Activated T-cell treated with anti-CD3 and anti-CD28 coated beads for 24 hours (primary cell): ENCODE measurements at places on chromosomes 2 and 18.
A peak's percentile ranks its signal among the peaks of the same experiment; 100 is the strongest.

DNA sequence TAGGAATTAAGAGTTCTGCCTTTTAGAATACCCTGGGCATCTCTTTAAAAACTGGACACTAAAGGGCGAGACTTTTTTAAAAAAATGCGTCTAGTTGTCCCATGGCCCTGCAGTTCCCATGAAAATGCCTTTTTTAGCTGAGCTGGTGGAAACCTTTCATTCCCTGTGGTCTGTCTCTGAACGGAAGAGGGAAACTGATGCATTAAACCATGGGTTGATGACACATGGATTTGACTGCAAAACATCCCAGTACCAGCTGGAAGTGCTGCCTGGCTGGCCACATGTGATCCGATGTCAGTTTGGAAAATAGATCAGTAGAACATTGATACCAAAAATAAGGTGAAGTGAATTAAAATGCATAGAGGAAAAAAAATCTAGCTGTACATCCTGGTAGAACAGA is 129.2 kb downstream of the MYO1B start:
- no peak for DNase-seq

DNA sequence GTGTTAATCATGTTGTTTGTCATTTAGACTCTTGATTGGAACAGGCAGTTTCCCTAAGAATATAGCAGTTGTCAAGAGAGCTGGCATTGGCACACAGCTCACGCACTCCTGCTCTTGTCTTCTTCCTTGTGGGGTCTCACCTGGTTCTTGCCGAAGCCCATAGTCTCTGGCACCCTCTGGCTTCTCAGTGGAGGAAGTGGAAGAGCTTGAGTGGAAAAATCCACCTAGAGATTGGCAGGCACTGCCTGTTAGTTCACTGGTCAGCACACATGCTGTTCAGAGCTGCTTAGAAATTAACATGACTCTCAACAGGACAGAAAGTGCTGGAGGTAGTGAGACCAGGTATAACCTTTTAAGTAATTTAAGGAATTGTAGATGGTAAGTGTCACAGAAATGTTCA is 28.3 kb downstream of the SCTR start:
- DNase-seq, result no peak

DNA sequence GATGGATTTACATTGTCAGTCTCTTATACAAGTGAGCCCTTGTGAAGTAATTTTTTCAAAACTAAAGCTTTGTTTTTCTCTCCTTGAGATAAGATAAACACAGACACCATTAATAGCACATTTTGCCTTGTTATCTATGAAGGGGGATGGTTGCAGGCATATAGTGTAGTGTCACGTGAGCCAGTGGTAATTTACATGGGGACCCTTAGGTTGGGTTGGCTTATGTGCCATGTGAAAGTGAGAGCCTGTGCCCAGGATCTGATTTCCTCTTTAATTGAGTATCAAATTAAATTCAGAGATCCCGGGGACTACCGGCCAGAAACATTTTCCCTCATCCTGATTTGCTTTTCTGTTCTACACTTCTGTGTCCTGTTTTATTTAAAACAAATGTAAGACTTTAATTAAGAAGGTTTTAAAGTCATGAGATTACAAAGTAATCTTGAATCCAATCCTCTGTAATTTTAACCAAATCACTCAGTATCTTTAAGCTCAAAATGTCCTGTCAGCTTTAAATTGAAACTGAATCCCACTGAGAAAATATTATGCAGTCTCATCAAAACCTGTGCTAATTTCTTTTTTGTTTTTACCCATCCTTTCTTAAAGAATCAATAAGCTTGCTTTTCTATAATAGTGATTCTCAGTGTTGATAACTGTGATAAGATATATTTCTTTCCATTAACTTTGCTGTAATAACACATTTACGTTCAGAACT is 63.8 kb downstream of the PTPRM start:
- no peak for DNase-seq

GRCh38 chr2:217837530-217837929 is 165.3 kb downstream of the TNS1 start:
- DNase-seq, result no peak

- no peak for DNase-seq
Observed at GRCh38 chr2:196534495-196534894, 105.0 kb upstream of the CCDC150 start.

GRCh38 chr2:36785179-36785795 is 88.8 kb downstream of the VIT start:
- peak; percentile 60 for DNase-seq

DNA sequence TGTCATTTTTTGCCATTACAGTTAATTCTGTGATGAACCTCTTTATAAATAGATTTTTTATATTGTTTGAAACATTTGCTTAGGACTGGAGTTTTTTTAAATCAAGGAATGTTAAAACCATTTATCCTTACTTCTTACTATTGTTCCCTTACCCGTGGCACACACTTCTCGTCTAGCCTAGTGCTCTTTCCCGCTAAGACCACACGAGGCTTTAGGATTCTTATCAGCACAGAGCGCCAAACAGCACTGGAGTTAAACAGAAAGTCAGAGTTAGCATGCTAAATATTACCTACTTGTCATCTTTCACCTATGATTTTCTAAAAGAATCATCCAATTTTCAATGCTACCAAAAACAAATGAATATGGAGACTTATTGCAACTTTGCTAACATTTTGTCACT is 112.6 kb downstream of the TMEFF2 start:
- no peak for DNase-seq

GRCh38 chr18:78130232-78131195 is 849.1 kb upstream of the SALL3 start:
- DNase-seq, result no peak

DNA sequence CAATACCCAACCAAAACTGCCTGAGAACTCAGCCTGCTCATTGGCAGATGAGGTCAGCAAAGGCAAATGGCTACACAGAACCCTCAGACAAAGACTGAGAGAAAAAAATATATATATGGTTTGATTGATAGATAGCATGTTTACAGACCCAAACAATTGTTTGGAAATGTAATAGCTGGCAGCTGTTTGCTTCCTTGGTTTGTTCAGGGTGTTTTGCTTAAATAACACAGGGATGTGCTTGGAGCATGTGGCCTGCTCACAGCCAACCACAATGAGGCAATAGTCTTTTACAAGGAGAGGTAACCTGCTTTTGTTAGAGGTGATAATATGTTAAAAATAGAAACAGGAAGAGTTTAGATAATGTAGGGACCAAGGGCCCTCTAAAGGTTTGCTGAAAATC is 84.5 kb downstream of the PDK1 start:
- DNase-seq, result no peak

DNA sequence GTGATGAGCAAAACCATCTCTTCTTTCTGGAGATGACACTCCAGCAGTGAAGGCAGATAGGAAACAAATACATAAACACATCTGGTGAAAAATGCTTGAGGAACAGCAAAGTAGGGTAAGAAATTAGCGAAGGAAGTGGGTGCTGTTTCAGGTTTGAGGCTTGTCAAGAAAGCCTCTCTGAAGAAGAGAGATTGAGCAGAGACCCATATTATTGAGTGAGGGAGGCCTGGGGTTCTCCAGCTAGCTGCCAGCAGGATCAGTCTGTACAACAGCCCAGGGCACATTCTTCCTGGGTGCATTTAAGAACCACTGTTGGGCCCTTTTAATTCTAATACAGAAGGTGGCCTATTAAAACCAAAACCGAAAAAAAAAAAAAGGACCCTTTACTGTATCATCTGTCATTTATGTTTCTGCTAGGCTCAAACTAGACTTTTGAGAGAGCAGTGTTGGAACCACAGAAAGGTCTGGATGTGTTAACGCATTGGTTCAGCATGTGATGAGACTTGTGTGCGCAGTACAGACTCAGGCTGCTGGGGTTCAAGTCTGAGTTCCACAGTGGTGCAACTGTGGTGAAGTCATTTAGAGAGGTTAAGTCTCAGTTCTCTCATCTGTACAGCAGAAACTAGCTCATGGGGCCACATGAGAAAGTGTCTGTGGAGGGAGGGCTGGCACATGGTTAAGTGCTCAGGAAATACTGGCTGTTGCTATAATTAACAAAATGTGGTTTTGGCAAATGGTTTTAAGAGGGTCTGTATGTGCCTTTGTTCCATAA is 28.9 kb downstream of the MGAT5 start:
- DNase-seq, result peak; percentile 43

DNA sequence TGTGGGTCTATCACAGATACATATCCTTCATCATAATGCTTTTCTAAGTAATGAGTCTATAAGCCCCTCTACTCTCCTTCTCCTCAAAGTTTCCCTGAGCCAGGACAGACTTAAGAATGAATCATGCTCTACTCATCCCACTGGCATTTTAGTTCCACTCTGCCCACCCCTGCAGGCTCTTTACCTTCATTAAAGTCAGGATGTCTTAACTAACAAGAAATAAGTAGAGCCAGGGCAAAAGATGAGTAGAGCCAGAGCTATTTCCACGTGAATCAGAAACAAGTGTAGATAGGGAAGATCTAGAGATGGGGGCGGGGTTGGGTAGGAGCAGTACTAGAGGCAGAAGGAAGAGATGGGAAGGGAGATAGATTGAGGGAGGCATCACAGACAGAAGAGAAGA is 790.5 kb downstream of the RNF144A start:
- DNase-seq, result no peak

GRCh38 chr2:46495231-46496030 is 16.1 kb downstream of the TMEM247 start:
- no peak for DNase-seq

GRCh38 chr2:44351676-44352075 is 9.6 kb downstream of the PREPL start:
- DNase-seq, result no peak
